ENCODE measurements at places on chromosomes 5 and 9.

- DNase-seq, result no peak
These were observed 720.7 kb upstream of the FAM174A start for GRCh38 chr5:99814321-99815063.

DNA sequence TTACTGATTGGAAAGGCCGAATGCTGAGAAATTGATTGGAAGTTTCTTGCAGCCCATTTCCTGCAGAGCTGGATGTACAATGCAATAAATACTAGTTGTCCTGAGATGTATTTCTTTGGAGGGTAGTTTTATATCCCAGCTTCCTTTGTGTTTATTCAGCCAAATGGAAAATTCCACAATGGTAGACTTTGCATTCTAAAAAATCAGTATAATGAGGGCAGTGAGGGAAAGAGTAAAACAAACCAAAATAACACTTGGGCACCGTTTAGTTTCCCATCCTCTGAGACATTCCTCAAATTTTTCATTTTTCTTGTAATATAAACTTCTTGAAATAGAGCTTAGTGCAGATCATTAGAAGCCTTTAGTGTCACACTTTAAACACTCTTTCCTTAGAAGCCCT, 379.4 kb downstream of the EBF1 start:
- peak; percentile 74 for DNase-seq

GRCh38 chr5:122291000-122291901, 20.8 kb upstream of the SNCAIP start:
- DNase-seq, result peak; percentile 21

GRCh38 chr5:171483551-171484135, 64.2 kb downstream of the FGF18 start:
- peak; percentile 56 for DNase-seq

GRCh38 chr9:91486699-91487497, 63.3 kb upstream of the NFIL3 start:
- DNase-seq, result peak; percentile 84

DNA sequence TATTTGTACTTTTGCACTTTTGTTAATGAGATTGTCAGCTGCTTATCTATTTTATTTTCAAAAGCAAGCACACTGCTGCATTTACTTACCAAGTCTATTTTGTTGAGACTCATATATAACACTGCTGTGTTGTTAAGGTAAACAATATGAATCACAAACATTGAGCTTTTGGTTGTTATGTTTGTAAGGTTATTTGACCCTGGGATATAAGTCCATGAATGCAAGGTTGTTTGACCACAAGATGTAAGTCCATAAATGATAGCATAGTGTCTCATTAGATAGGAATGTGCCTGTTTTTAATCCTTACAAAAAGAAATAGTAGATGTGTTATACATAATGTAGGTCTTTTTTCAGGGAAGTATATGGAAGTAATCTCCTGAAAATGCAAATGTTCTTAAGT, 845.9 kb downstream of the CDH9 start:
- DNase-seq, result no peak

GRCh38 chr9:109286981-109287380, 33.9 kb downstream of the EPB41L4B start:
- peak; percentile 52 for DNase-seq

GRCh38 chr5:142862594-142862993, 92.4 kb downstream of the ARHGAP26 start:
- no peak for DNase-seq

- DNase-seq, result peak; percentile 27
These were observed 629.3 kb upstream of the RGMB start for GRCh38 chr5:98144116-98144515.

GRCh38 chr5:140344683-140345423, 1.6 kb downstream of the HBEGF start:
- DNase-seq, result peak; percentile 42

- DNase-seq, result no peak
These were observed at the start of gene DOK3 for GRCh38 chr5:177509381-177509951. Gene DOK3 (minus strand): TSS chr5:177509826. CDS start chr5:177509540, 286 bp downstream.

GRCh38 chr5:135205632-135206349, 171.8 kb upstream of the PITX1 start:
- DNase-seq, result peak; percentile 82

DNA sequence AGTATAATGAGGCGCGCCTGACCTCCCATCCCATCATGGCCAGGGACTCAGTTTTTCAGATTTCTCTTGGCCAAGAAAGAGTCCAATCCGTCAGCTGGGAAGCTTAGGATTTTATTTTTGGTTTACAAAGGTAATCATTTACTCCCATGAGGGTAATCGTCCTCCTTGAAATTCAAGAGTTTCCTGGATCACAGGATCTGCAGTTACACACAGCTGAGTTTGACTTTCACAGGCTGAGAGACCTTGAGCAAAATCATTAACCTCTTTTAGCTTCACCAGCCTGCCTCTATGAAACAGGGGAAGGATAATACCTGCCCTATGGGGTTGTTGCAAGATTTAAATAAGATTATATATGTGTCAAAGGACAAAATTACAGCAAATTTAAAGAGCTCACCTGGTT, 15.4 kb upstream of the AK3 start:
- no peak for DNase-seq

- peak; percentile 79 for DNase-seq
These were observed at the start of gene NSD1 for GRCh38 chr5:177133096-177133852. Gene NSD1 (plus strand): TSS chr5:177133773. CDS start chr5:177135104, 1,331 bp downstream.

DNA sequence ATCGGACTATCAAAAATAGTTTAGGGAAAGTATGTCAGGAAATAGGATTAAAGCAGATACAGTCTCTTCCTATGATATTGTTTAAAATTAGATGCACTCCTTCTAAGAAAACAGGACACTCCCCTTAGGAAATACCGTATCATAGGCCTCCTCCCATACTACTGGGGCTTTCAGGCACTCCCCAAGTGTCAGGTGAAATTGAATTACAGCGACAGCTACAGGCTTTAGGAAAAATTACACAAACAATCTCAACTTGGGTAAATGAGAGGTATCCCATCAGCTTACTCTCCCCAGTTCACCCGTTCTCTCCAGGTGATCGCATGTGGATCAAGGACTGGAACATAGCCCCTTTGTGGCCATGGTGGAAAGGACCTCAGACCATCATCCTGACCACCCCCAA, 110.4 kb upstream of the EPB41L4A start:
- DNase-seq, result no peak

- DNase-seq, result no peak
These were observed 716 bp downstream of the HARS1 start for GRCh38 chr5:140690376-140690932.

GRCh38 chr5:163565931-163566608, 60.7 kb downstream of the MAT2B start:
- DNase-seq, result peak; percentile 42

DNA sequence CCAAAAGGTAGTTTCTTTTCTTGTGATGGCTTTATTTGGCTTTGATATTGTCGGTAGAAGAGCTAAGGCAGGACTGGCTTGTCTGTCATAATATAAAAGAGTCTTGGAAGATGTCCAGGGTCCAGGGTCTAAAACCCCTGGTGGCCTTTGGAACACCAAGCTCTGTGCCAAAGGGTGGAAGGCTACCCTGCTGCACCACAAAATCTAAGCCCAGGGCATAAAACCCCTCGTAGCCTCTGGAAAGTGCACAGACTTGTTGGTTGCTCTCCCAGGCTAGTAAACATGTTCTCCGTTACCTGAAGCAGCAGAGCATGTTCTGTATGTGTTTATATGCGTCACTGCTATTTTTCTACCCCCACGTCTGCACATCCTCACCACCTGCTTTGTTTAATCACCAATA, 75.5 kb downstream of the OSTF1 start:
- DNase-seq, result no peak

DNA sequence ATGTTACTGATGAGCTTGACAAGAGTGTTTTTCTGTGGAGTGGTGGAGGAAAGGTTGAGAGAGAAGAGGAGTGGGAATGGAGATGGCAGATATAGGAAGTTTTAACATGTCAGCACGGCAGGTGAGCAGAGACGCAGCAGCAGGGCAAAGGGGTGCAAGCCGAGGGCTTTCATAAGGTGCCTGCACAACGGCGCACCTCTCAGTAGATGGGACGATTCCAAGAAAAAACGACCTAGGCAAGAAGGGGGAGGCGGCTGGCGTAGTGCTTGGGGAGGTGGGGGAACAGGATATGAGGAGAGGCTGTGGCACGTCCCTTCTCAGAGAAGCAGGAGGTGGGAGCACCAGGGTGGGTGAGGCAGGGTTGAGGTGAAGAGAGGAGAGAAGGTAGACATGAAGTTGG, 24.5 kb downstream of the ARPC5L start:
- DNase-seq, result no peak

- no peak for DNase-seq
These were observed 24.2 kb upstream of the S1PR3 start for GRCh38 chr9:88966894-88967676.

GRCh38 chr5:78526049-78526525, 122.5 kb downstream of the LHFPL2 start:
- DNase-seq, result peak; percentile 92

DNA sequence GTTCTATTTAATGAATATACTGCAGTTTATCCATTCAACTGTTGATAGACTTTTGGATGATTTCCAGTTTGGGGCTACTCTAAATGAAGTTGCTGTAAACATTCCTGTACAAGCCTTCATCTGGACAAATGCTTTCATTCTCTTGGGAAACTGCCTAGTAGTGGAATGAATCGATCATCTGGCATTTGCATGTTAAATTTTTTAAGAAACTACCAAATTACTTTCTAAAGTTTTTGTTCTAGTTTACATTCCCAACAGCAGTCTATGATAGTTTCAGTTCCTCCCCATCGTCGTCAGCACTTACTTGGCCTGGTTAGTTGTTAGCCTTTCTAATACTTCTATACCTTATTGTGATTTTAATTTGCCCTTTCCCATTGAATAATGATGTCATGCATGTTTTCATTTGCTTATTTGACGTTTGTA, 306.3 kb downstream of the FER start:
- peak; percentile 61 for DNase-seq

DNA sequence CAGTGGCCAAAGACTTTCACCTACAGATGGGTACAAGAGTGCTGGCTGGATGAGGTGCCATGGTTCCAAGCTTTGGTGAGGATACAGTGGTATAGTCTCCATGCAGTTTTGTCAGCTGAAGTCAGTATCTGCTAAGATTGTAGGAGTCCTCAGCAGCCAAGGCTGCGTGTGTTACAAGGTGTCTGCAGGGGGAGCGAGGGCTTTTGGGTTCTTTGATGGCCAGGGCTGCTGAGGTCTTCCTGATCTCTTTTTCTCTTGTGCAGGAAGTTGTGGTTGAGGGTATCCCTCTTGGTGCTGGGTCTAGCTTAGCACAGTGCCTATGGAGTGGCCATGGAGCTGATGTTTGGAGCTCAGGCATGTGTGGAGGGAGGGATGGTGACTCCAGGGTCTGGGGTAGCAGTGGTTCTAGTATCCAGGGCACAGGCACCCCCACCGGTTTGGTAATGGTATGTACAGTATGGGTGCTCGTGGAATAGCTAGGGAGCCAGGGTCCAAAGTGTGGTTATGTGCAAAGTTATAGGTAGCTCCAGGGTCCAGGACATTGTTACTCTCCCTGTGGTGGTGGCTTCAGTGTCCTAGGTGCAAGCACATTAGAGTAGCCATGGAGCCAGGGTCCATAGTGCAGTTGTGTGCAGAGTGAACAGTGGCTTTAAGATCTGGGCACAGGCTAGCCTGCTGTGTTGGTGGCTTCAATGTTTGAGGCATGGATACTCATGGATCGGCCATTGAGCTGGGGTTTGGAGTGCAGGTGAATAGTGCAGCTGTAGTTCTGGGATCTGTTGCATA, 36.7 kb downstream of the CNTLN start:
- DNase-seq, result no peak

DNA sequence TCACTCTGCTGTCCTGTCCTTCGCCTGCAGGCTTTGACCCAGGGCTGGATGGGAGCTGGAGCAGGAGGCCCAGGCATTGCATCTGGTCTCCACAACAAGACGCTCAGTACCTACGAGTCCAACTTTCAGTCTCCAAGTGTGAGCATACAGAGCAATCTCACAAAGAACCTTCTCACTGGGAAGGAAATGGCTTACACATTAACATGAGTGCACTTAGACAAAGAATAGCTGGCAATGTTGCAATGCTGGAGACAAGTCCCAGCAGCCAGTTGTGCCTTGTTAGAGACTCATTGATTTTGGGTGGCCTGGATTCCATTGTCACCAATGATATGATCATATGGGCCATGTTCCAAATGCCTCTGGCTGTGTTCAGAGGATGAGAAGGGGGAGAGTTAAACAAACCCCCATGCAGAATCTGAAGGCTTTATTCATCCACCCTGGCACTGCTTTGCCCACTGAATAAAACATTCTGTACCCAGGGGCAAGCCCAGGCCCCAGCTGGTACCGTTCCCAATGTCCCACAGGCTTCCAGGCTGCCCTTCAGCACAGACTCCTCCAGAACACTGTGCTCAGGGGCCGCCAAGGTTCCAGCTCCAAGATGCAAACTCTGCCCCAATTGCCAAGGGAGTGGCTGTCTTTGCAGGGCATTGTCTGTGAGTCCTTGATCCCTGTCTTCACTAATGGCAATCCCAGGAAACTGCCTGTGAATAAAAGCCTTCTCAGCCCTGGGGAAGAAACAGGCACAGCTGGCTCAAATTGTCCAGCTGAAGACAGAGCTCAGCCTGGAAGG, 185.5 kb downstream of the HSD17B3 start:
- DNase-seq, result peak; percentile 24

DNA sequence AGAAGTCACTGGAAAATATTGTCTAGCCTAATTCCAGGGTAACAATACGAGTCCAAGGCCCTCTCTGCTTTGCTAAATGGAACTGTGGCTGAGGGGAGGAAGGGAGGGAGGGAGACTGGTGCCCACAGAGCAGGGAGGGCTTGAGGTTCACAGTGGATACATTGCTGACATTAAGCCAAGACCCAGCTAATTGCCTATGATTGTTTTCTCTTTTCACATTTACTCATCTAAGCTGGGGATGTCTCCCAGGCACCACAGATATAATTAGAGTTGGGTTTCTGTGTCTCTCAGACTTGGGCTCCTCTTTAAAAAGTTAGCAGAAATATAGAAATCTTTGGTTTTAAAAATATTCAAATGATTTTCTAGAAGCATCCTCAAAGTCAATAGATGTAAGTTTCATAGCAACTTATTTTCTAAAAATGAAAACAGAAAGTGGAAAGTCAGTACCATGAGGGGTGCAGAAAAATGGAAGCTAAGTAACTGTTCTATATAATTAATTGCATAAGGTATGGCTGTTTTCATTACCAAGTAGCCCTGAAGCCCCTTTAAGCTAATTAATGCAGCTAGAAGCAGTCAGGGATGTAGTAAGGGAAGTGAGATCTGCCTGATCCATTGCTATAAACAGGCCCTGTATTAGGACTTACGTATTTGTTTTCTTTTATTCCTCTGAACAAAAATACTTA, 259.8 kb downstream of the NDUFS4 start:
- no peak for DNase-seq

GRCh38 chr5:105392122-105392709, 1829.6 kb upstream of the NUDT12 start:
- no peak for DNase-seq

DNA sequence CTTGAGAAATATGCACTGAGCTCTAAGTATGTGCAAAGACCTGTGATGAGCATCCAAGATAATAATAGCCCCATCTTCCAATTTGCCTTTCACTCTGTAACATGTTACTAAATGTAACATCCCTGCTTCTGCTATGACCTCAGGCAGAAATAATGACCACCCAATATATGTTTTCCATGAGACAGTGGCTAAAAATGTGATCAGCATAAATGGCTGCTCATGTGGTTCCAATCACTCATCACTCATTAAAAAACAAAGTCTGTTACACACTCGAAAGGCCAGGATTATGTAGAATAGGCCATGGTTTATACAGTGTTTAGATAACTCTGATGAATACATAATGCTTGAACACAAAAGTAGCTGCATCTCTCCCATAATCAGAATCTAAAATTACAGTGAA, 71.4 kb upstream of the MOCS2 start:
- no peak for DNase-seq

- DNase-seq, result peak; percentile 24
These were observed 624 bp downstream of the FBXW11 start for GRCh38 chr5:172005708-172006320.

GRCh38 chr5:10875201-10875768, 114.3 kb upstream of the DAP start:
- peak; percentile 29 for DNase-seq
